ENCODE measurements at places on chromosomes 6 and 20.
A peak's percentile ranks its signal among the peaks of the same experiment; 100 is the strongest.

GRCh38 chr6:26243752-26244151, 121.2 kb upstream of the BTN3A2 start:
- no peak for DNase-seq

GRCh38 chr20:32858701-32859372, at the start of gene EFCAB8:
TSS of gene EFCAB8 (plus strand) at chr20:32858923. CDS start at chr20:32863793, 4,870 bp downstream.
- DNase-seq = no peak

DNA sequence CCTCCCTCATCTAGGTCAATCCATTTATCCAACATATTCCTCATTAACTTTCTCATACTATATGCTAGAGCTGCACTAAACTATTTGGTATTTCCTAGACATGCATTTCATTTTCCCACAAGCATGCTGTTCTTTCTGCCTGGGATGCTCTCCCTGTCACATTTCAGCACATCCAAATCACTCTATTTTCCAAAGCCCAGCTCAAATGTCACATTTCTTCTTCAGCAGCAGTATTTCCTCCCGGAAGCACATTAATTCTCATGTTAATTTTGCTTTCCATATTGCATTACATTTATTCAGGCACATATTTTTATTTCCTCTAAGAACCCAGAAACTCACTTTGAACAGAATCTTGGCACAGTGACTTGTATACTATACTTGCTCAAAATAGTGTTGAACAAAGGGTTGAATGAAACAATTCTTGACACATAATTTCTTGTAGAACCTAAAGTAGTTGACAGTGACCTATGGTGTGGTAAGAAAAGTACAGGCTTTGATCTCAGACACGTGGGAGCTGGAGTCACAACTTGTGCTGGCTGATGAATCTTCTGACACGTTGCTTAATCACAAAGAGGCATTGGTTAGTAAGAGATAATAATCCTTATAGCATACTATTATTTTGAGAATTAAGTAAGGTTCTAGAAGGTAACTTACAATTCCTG, 30.8 kb upstream of the CD2AP start:
- no peak for DNase-seq

GRCh38 chr6:89411145-89412070, 665 bp downstream of the RRAGD start:
- no peak for DNase-seq

GRCh38 chr6:37492236-37492972, 7.3 kb downstream of the CCDC167 start:
- DNase-seq = no peak

GRCh38 chr20:19577692-19578091, 180.4 kb upstream of the RIN2 start:
- no peak for DNase-seq

- DNase-seq = no peak
Measured at GRCh38 chr6:18053078-18053477, 65.6 kb upstream of the KIF13A start.

DNA sequence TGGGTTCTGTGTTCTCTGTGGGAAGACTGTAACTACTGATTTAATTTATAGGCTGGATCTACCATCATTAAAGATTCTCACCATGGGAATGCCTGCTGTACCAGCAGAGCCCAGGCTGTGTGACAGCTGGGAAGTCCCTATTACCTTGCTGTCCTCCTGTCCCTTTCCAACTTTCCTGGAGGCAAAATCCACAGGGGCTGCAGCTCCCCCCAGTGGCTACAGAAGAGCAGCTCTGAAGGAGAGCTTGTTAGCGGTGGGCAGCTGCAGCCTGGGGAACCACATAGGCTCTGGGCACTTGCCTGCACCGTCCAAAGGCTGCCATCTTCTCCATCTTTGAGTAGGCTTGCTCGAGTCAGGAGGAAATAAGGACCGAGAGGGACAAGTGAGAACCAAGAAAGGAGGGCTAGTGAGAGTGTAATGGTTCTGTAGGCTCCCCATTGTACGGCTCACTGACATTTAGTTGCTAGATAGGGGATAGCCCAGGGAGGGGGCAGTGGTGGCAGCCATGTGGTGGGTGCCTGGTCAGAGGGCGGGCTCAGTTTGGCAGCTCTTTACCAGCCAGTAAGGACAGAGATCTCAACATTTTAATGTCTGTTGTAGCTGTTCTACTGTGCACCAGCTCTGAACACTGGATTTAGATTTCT, 155.1 kb upstream of the MLIP start:
- peak; percentile 35 for DNase-seq
